ENCODE measurements at places on chromosomes 16 and 17.

DNA sequence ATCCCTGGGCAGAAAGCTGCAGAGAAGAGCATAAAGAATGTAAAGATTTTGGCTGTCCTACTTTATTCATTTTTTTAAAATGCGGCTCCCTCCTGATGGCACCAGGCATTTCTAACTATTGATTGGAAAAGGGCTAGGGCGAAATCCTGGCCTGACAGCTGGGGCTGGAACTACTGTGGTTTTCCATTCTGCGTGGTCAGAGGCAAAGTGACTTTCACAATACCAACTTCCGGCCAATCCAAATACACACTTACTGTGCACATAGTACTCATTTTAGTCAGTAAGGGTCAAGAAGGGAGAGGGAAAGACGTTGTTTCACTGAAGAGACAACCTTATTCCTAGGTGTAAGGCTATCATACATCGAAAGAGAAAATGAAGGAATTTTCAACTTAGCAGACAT is 113.8 kb upstream of the PMFBP1 start:
- no peak for DNase-seq

GRCh38 chr17:72380120-72380519 is 259.3 kb downstream of the SOX9 start:
- DNase-seq: no peak

GRCh38 chr17:9537177-9537776 is 38.3 kb downstream of the STX8 start:
- no peak for DNase-seq

GRCh38 chr16:6558126-6558525 is 774.5 kb upstream of the RBFOX1 start:
- no peak for DNase-seq

GRCh38 chr17:34206569-34206968 is 48.5 kb upstream of the CCL2 start:
- DNase-seq: no peak

- DNase-seq: no peak
These were observed 314.7 kb downstream of the CDH8 start for GRCh38 chr16:61721544-61721943.

DNA sequence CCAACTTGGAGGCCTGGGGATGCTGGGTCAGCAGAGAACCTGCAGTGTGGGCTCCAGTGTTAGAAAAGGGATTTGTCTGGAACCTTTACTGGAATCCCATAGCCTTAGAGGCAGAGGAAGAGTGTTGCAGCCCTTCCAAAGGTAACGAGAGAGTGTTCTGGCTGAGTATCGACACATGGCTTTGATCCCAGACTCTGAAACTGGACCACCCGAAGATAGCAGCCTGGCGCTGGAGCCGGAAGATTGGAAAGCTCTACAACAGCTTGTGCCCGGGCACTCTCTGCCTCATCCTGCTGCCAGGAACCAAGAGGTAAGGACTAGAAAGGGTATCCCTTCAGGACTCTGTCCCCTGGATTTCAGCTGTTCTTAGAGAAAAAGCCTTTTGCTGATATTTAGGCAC is 39.7 kb downstream of the REXO5 start:
- DNase-seq: no peak

GRCh38 chr16:87708881-87709638 is 56.7 kb downstream of the KLHDC4 start:
- no peak for DNase-seq

- DNase-seq: no peak
These were observed 59.1 kb upstream of the FAM20A start for GRCh38 chr17:68660302-68660701.

DNA sequence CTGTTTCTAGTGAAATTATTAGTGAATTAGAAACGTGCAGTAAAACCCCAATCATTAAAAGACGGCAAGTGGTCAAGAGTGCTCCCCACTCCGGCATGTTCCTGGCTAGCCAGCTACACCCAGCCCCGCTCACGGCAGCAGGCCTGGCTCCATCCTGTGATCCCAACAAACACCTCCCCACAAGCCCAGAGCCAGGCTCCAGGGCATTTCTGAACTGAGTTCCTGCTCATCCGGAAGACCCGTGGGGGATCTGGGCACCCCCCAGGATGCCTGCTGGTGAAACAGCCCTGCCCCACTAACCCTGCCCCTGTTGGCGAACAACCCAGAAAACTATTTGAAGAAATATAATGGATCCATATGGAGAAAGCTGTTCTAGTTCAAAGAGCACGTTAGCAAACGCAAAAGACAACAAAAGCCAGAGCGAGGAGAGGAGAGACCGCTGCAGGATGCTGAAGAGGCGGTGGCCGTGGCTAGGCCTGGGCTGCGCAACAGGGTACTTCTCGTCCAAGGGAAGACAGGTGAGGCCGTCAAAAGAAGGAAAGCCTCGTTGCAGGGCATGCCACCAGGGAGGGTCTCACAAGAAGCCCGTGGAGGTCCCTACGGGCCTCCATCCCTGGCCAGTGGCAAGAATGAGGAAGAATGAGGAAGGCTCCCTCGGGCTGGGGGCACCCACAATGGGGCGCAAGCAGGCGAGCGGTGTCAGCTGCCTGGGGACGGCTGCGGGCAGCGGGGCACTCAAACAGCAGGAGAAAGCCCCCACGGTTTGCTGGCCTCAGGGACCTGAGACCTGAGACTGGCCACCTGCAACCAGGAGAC is 19.2 kb downstream of the SLC16A3 start:
- no peak for DNase-seq

- DNase-seq: no peak
These were observed 19.6 kb upstream of the N4BP1 start for GRCh38 chr16:48629531-48629930.

Measured in stimulated activated CD4-positive, alpha-beta T cell treated with anti-CD3 and anti-CD28 coated beads, Interleukin-1b, Interleukin-23, amount 100 ng/mL, for 1 hour (primary cell).